ENCODE measurements at places on chromosomes 6 and 20.

DNA sequence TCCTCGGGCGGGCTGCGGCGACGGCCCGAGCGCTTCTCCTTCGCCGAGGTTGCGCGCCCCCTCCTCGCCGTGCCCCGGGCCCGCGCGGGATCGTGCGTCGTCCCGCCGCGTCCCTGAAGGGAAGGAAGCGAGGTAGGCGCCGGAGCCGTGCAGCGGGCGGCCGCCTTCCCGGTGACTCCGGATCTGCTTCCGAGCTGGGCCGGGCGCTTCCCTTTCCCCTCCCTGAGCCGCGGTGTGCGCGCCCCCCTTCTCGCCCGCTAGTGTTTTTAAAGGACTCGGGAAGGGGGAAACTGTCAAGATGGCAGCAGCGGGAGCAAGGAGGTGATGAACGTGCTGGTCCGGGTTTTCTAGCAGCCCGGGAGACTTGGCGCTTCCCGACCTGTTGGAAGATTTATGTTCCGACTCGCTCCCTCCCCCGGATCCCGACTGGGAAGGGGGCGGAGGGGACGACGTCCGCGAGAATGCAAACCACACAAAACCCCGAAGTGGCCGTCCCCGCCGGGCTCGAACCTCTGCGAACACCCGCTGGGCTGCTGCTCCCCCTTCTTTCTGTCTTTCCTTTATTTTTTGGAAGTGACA is 744 bp upstream of the FOXO3 start:
- DNase-seq, result peak; percentile 78

GRCh38 chr6:57267586-57268293 is 45.6 kb upstream of the RAB23 start:
- peak; percentile 49 for DNase-seq

DNA sequence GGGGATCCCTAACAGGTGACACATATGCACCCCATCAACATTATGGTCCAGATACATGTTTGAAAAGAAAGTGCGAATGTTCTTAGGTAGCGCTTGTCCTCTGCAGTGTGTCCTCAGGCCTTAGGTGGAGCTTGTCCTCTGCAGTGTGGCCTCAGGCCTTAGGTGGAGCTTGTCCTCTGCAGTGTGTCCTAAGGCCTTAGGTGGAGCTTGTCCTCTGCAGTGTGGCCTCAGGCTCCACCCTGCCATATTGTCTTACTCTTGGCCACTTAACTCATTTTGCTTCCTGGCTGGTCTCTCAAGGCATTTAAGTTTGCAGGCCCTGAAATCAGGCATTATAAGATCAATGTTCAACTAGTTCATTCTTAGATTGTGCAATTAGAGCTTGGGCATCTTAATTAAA is 74.7 kb upstream of the SCP2D1 start:
- DNase-seq, result no peak

DNA sequence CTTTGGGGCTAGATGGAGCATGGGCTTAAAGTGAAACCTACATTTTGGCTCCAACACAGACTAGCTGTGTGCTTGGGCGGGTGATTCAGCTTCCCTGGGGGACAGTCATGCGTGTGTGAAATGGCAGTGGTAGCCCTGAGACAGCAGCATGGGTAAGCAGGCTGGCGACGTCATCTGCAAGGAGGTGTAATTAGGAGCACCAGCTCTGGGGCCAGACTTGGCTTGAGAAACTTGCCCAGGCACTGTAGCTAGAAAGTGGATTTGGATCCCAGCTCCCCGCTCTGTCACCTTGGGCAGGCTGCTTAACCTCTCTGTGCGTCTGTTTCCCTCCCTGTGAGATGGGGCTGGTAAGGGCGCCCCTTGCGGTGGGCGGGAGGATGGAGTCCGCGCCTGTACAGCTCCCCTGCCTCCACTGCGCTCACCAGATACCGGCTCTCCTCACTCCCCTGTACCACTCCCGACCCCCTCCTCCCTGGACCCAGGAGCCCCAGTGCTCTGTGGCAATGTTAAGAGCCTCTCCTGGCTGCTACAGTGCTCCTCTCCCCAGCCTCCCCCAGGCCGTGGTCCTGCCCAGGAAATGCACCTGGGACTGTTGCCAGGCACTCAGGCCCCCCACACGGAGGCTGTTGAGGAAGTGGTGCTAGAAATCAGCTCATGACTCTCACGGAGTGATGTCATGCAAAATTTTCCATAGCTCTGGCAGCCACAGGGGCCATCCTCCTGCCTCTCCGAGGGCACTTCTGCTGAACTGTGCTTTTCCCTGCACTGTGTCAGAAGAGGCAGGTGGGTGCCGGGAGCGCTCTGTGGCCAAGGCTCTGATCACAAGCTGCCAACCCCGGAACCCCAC is 44.6 kb downstream of the SYNJ2 start:
- DNase-seq, result peak; percentile 61
